ENCODE measurements at places on chromosomes 13 and 19.

- DNase-seq, result no peak
Observed at GRCh38 chr13:42602906-42603305, 29.0 kb downstream of the TNFSF11 start.

DNA sequence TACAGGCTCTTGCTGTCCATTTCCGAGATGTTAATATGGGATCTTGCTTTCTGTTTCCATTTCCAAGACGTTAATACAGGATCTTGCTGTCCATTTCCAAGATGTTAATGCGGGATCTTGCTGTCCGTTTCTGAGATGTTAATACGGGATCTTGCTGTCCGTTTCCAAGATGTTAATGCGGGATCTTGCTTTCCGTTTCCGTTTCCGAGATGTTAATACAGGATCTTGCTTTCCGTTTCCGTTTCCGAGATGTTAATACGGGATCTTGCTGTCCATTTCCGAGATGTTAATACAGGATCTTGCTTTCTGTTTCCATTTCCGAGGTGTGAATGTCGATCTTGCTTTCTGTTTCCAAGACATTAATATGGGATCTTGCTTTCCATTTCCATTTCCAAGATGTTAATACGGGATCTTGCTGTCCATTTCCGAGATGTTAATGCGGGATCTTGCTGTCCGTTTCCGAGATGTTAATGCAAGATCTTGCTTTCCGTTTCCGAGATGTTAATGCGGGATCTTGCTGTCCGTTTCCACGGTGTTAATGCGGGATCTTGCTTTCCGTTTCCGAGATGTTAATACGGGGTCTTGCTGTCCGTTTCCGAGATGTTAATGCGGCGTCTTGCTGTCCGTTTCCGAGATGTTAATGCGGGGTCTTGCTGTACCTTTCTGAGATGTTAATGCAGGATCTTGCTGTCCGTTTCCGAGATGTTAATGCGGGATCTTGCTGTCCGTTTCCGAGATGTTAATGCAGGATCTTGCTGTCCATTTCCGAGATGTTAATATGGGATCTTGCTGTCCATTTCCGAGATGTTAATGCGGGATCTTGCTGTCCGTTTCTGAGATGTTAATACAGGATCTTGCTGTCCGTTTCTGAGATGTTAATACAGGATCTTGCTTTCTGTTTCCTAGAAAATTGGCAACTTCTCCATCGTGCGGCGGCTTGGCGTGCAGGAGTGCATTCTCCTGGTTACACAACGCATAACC, 38.3 kb downstream of the PEX11G start:
- peak; percentile 28 for DNase-seq

- DNase-seq, result no peak
Observed at GRCh38 chr13:105345131-105345530, 1190.3 kb downstream of the EFNB2 start.

DNA sequence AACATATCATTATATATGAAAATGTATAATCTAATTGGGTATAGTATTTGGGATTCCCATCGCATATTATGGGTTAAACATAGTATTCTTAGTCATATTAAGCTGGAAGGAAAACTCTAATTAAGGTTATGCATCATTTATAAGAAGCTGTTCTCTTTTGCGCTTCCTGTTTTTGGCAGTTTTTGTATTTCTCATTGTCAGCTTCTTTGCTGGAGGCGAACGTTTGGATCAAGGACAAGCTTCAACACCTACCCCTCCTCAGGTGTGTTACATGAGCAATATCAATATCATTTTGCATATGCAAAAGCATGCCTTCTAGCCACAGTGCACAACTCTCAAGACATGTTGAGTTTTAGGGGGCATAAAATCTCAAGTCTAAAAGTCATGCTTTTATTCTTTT, 439.8 kb downstream of the TDRD3 start:
- DNase-seq, result no peak

DNA sequence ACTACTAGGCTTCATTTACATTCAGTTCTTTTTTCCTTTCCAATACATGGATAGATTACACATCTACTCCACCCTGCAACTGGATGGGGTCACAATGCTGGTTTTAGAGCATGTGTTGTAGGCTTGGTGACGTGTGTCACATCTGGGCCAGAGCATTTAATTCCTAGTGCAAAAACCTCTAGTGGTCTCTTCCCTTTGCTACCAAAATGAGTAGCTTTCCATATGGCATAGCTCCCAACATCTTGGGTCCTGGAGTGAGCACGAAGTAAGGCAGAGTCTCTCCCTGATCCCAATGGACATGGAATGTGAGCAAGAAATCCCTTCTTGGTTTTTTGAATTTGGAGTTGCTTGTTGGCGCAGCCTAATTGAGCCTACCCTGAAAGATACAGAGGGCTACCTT, 51.7 kb downstream of the TNFSF11 start:
- DNase-seq, result no peak

GRCh38 chr13:34469196-34469986, 472.7 kb upstream of the NBEA start:
- no peak for DNase-seq

DNA sequence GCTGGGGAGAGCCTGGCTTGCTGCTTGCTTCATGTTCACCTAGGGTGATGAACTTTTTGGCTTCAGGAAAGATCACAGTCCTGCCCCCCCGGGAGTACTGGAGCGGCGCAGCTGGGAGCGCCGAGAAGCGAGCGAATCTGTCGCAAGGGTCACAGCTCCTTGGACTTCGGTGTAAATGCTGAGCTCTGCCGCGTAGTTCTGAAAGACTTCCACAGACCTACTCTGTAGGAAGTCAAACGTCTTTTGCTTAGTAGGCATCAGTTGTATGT, 2.7 kb downstream of the ING1 start:
- DNase-seq, result no peak

DNA sequence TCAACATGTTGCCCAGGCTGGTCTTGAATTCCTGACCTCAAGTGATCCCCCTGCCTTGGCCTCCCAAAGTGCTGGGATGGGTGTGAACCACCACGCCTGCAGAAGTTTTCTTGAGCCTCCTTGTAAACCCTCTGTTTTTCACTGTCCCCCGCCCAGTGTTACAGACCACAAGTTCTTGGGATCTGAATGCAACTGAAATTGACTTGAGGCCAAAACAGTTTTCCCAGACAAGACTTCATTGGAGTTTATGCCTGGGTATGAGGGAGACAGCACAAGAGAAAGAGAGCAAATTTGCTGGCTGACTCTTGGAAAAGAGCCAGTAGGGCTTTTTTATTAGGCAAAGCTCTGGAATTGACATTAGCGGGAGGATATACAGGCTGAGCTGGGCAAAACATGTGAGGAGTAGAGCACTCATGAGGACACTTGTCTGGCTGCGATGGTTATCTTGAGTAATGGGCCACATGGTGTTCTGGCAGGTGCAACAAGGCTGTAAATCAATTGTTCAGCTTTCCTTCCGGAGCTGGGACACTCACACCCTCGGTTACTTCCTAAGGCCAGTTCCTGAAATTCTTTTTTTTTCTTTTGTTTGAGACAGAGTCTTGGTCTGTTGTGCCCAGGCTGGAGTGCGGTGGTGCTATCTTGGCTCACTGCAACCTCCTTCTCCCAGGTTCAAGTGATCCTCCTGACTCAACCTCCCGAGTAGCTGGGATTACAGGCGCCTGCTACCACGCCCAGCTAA, 12.7 kb upstream of the HNRNPL start:
- no peak for DNase-seq

DNA sequence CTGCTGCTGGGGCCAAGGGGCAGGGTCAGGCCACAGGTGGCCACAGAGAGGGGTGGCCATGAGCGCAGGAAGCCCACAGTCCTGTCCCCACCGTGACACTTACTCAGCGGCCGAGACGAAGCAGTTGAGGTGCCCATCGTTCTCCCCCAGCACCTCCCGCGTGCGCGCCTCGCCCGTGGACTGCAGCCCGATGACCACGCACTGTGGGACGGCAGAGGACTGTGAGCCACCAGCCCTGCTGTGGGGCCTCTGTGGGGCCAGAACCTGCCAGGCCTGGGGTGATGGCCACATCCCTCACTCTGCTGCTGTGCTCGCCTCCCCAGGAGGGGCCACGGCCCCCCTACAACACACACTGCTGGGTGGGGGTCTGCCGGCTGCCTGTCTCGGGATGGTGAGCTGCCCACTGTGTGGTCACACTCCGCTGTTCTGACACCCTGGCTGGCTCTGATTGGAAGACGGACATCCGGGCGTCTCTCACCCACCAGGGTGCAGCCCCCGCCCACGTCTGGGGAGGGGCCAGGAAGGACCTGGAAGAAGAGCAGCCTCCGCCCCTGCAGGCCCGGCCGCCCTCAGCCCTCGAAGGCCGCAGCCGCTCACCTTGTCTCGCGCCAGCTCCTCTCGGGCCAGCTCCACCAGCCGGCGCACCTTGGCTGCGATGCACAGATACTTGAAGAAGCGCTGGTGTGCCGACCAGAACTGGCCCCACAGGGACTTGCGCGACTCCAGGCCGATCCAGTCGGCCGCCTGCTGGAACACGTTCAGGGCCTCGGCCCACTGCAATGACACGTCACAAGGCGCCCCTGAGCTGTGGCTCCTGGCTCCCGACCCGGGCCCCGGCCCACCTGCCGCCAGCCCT, 13.2 kb downstream of the GPX4 start:
- no peak for DNase-seq

GRCh38 chr13:111661052-111661451, 340.6 kb downstream of the TEX29 start:
- DNase-seq, result no peak

GRCh38 chr19:51760697-51761356, at the start of gene FPR2:
FPR2 (plus strand) TSS chr19:51761180; CDS start chr19:51768659, 7,479 bp downstream.
- DNase-seq, result no peak

DNA sequence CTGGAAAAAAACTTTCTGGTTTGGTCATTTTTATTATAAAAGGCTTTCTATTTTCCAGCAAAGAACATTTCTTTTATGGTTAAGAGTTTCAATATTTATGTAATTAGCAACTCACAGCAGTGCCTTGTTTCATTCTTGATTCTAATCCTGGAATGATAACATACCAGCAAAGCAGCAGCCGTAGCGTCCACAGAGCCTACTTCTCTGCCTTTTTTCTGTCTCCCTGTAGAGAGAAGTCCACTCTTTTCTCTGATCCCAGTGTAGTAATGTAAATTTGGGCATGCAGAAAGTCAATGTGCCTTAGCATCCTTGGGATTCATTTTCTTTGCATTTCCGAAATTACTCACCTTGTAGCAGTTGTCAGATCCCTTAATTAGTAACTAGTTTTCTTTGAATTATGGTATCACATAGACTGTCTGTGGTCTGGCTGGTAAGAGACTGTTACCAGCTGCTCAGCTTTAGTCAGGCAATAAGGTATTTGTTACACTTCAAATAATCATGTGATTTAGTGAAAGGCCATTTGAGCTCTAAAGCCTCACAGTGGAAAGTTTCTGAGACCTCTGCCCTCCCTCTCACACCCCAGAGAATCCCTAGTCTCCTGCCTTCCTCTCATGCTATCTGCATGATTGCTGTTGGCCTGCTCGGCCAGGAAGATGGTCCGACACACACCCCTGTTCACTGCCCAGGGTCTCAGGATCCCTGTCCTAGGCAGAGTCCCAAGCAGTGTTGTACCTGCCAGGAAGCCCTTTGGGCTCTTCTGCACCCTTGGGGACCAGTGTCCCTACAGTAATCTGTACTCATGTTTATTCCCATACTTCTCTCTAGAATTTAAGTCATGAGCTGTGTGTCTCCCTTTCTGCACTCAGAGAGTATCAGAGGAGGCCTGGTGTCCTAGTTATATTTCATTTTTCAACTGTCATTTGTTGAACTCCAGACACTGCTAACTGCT, 86.3 kb downstream of the LRCH1 start:
- no peak for DNase-seq

DNA sequence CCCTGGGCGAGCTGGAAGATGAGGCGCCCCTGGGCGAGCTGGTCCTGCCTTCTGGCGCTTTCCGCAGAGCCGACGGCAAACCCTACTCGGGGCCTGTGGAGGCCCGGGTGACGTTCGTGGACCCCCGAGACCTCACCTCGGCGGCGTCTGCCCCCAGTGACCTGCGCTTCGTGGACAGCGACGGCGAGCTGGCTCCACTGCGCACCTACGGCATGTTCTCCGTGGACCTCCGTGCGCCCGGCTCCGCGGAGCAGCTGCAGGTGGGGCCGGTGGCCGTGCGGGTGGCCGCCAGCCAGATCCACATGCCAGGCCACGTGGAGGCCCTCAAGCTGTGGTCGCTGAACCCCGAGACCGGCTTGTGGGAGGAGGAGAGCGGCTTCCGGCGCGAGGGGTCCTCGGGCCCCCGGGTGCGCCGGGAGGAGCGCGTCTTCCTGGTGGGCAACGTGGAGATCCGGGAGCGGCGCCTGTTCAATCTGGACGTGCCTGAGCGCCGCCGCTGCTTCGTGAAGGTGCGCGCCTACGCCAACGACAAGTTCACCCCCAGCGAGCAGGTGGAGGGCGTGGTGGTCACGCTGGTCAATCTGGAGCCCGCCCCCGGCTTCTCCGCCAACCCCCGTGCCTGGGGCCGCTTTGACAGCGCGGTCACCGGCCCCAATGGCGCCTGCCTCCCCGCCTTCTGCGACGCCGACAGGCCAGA, 6.3 kb downstream of the CILP2 start:
- DNase-seq, result no peak

DNA sequence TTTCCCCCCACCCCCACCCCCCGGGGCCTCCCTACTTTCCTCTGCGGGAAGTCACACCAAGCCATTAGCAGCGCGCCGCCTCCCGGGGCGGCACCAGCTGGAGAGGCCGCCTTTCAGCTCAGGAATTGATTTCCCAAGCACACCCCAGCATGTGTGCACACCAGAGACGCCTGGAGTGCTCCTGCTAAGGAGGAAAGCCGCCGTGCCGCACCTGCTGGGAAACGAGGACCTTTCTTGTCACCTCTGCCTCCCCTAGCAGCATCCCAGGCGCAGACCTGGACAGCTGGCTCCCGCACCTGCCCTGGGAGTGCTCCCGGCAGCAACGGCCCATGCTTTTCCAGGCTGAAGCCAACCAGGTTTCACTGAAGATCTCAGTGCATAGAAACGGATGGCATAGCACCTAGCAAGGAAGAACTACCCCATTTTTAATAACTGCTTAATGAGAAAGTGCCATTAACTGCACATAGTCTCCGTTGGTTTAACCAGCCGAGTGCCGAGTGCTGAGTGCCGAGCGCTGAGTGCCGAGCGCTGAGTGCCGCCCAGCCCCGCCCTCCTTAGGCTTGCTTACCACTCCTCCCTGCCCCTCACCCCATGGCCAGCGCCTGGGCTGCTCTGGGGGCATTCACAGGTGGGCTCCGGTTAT, 165.0 kb downstream of the USP12 start:
- no peak for DNase-seq

DNA sequence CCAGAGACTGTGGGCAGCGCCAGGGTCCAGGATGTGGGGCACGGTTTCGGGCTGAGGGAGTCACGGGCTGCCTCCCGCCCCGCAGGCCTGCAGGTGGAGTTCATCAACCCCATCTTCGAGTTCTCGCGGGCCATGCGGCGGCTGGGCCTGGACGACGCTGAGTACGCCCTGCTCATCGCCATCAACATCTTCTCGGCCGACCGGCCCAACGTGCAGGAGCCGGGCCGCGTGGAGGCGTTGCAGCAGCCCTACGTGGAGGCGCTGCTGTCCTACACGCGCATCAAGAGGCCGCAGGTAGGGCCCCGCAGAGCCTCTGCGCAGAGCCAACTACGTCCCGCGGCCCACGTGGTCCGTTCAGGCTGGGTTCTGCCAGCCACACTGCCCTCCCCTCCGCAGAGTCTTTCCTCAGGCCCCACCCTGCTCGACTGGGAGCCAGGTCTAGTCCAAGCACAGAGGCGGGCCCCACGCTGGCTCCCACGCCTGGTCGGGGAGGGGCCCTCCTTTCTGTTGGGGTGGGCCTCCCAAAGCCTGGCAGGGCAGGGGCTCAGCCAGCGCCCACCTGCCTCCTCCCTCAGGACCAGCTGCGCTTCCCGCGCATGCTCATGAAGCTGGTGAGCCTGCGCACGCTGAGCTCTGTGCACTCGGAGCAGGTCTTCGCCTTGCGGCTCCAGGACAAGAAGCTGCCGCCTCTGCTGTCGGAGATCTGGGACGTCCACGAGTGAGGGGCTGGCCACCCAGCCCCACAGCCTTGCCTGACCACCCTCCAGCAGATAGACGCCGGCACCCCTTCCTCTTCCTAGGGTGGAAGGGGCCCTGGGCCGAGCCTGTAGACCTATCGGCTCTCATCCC, 2.0 kb upstream of the POLD1 start:
- DNase-seq, result no peak

All from iPS DF 19.7 (cell line).